Renal cortical epithelial cell (primary cell): ENCODE measurements at places on chromosomes 6 and 20. TPM values are rescaled to one million over a fixed set of nuclear protein-coding genes. Genes with fewer than 3 reads are reported as not detected.

DNA sequence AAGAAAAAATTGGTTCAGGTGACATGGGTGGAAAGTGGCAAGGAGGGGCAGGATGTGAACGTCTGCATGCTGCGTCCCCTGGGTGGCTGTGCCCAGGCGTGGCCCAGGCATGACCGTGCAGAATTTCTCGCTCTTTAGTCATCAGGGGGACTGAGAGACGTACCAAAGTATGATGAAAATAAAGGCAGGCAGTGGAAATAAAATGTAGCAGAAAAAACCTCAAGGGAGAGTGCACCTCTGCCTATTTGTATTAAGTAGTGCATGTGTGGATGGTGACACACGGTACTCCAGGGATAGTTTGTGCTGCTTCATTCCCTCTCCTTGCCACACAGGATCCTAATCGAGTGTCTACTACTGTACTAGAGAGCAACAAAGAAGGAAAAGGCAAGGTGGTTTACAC lies 81.1 kb downstream of the ATP9A start:
- DNase-seq = peak; percentile 56

GRCh38 chr20:59786801-59787537 lies 146.5 kb downstream of the SYCP2 start:
- DNase-seq = no peak

The VSTM2L gene
- 8.0 and 12.7 TPM in 2 replicates for total RNA-seq

DNA sequence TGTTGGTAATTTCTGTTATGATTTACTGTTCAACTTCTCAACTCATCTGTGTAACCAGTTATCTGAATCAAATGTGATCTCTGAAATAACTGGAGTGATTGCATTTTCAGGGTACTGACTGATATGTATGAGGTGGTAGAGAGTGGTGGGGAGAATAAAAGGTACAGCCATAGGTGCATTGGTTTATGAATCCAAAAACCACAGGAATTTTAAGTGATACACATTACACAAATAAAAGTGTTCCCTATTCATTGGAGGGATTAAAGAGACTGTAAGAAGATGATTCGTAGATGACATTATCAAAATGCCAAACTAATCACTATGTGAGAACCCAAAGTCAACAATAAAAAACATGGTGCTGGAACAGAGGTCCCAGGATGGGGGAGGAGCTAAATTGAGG lies 158.7 kb upstream of the RSPO3 start:
- DNase-seq = peak; percentile 11

GRCh38 chr20:24879875-24880274 lies 69.2 kb upstream of the CST7 start:
- DNase-seq = no peak

The PROCR gene
- 31.5 and 76.4 TPM in 2 replicates for total RNA-seq

GRCh38 chr20:45833883-45834796 lies 541 bp downstream of the SNX21 start:
- peak; percentile 23 for DNase-seq

DNA sequence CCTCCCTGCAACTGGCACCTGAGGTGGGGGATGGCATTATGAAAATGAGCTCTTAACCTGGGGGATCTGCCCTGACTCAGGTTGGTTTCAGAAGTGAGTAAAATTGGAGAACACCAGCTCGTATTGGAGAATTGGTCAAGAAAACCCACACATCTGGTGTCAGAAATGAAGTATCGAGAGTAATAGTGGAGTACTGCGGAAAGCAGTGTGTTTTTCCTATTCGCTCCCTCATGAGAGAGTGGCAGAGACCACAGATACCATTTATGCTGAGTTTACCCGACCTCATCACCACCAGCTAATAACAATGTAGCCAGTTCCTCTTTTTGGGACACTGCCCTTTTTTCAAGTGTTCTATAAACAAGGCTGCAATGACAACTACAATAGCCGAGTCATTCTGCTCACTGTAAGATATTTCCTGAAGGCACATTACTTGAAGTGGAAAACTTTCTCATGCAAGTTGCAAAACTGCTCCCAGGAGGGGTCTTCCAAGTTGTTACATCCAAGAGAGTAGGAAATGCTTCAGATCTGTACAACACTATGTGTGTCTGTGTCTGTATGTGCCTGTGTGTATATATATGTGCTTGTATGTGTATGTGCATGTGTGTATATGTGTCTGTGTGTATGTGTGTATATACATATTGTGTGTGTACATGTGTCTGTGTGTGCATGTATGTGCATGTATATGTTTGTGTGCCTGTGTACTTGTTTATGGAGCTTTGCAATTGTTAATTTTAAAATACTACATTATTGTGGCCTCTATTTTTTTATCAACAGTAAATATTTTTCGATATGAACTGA lies 106.0 kb upstream of the CST7 start:
- DNase-seq = peak; percentile 19

- DNase-seq = no peak
These were observed 96.2 kb downstream of the GRM4 start for GRCh38 chr6:34049395-34050342.

The PLCB1 gene
- 0.17 and 2.0 TPM in 2 replicates for total RNA-seq

The MAK gene
- 0.10 and 0.17 TPM in 2 replicates for total RNA-seq

DNA sequence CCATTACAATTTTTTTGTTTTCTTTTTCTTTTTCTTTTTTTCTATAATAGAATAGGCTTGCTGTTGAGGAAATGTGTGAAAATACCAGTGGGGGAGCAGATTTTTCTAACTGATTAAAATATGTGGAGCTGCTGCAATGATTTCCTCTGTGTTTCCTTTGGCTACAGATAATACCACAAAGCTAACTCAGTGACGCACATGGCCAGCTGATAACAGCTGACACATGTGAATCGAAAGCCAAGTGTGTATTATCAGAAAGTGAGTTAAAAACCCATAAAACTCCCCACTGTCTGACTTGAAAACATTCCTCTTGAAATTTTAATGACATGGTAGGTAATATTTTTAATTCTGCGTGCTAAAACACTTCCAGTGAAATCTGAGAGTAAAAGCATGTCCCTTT lies 70.8 kb upstream of the AHI1 start:
- DNase-seq = no peak

DNA sequence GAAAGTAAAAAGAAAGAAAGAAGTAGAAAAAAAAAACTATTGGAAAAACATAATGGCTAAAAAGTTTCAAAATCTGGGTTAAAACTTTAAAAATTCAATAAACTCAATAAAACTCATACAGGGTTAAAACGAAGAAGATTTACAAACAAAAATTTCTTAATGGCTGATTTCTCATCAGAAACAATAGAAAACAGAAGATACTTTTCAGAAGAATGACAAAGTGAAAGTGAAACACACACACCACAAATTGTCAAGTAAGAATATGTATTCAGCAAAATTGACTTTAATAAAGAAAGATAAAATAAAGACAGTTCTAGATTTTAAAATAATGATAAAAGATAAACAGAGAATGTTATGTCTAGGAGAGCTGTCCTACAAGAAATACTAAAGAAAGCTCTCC lies 618.9 kb upstream of the GJE1 start:
- peak; percentile 17 for DNase-seq

DNA sequence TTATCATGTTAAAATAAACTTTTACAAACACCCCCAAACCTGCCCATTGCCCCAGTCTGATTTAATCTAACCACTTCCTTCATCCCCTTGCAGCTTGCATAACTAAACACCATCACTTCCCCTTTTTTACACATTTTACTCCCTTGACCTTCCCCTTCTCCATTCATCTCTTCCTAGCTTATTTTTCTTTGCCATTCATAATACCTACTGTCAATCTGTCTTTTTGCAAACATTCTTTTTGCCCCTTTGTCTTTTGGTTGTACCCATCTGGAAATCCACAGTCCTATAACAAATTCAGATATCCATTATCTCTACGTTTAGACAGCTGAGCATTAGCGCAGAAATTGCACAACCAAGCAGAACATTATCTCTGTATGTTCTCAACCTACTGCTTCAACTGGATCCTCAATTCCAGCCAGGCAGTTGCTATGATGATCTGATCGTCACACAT lies 51.2 kb downstream of the C6orf52 start:
- DNase-seq = no peak

DNA sequence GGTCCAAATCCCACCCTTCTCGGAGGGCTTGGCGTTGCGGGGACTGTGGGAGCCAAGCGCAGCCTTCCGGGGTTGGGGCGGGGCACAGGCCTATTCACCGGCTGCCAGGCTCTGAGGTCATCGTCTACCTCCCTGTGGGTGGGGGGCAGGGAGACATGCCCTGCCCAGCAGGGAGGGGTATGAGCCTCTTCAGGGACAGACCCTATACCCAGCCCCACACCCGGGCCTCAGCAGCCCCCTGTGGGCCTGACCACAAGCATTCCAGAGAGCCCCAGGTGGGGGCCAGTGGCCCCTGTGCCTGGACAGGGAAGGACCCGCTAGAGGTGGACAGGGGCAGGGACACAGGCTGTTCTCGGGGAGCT lies 11.6 kb downstream of the LAMA5 start:
- DNase-seq = no peak

The ZKSCAN3 gene
- 3.6 and 11.3 TPM in 2 replicates for total RNA-seq

The KHDRBS2 gene
- total RNA-seq = not detected in 2 replicates

- peak; percentile 29 for DNase-seq
These were observed 529 bp upstream of the ENPP4 start for GRCh38 chr6:46129291-46129628.

DNA sequence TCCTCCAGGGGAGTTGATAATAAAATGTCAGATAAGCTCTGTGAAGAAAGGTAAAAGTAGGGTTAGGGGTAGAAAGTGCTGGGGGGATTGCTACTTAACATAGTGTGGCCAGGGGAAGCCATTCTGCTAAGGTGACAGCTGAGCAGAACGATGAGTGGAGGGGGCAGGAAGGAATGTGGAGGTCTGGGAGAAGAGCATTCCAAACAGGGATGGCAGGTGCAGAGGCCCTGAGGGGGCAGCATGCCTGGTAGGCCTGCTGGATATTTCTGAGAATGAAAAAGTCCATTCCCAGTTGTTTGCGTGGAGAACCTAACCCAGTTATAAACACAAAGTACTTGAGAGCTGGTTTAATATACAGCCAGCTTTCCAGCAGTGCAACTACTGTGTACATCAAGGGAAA lies 9.3 kb downstream of the GFRA4 start:
- DNase-seq = no peak

- DNase-seq = no peak
These were observed 48.9 kb downstream of the ALDH5A1 start for GRCh38 chr6:24543683-24544082.

DNA sequence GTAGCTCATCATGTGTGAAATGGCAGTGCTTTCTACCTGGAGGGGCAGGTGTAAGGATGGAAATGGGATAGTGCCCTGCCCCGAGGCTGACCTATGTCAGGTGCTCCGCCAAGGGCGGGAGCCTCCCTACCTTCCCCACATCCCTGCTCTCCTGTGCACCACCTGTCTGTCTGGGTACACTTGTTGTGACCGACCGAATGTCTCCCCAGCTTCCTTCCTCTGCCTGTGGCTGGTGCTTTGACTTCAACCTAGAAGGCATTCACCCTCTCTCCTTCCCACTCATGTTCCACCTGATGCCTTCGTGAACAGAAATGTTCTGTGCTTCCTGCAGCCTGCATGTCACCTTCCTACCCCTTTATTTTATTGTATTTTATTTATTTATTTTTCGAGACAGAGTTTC lies 114.8 kb downstream of the SCML4 start:
- no peak for DNase-seq

GRCh38 chr6:137013738-137014602 lies 30.8 kb downstream of the IL20RA start:
- DNase-seq = peak; percentile 52

GRCh38 chr20:47576516-47577033 lies 74.9 kb downstream of the NCOA3 start:
- peak; percentile 95 for DNase-seq

- no peak for DNase-seq
These were observed 124.9 kb upstream of the MAFB start for GRCh38 chr20:40813708-40814630.

DNA sequence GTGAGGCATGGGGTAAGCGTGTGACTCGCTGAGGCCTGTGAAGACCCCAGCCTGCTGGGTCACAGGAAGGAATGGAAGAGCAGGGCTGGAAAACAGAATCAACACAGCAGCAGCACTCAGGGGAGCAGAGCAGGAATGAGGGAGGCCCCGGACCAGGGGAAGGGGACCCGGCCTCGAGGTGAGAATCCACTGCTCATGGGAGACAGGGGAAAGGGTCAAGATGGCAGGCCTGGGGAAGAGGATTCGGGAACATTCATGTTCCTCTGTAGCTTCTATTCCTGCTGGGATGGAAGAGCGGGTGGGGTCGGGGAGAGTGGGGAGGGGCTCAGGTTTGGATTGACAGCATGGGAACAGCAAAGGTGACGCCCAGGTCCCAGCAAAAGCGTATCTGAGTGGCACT lies 59.4 kb downstream of the NPEPL1 start:
- no peak for DNase-seq

DNA sequence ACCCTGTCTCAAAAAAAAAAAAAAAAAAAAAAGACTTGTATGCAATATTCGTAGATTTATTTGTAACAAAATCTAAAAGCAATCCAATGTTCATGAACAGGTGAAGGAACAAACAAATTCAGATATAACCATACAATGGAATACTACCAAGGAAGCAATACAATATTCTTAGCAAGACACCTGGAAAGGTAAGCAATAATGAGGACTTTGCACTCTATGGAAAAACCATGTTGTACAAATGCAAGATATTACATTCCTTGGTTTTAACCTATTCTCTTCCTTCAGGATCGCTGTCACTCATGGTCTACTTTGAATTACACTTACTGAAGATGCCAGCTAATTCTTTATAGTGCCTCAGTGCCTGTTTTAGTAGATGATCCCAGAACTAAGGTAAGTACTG lies 14.7 kb upstream of the ADGRF1 start:
- DNase-seq = no peak

GRCh38 chr6:169342710-169343109 lies 89.1 kb upstream of the THBS2 start:
- DNase-seq = no peak

GRCh38 chr6:38715016-38715689 lies at the start of gene DNAH8:
Gene DNAH8, plus strand, starts transcription at chr6:38715311. Its CDS starts 7,499 bp downstream, at chr6:38722810.
- DNase-seq = peak; percentile 7

The SEL1L2 gene
- total RNA-seq = not detected in 2 replicates

- peak; percentile 92 for DNase-seq
These were observed 8.9 kb downstream of the ATXN1 start for GRCh38 chr6:16752206-16752866.

The TRPC4AP gene
- 82.0 and 93.3 TPM in 2 replicates for total RNA-seq

- no peak for DNase-seq
These were observed 61.3 kb downstream of the TNFRSF21 start for GRCh38 chr6:47248446-47248845.

The FRK gene
- total RNA-seq = 21.7 and 44.4 TPM in 2 replicates

DNA sequence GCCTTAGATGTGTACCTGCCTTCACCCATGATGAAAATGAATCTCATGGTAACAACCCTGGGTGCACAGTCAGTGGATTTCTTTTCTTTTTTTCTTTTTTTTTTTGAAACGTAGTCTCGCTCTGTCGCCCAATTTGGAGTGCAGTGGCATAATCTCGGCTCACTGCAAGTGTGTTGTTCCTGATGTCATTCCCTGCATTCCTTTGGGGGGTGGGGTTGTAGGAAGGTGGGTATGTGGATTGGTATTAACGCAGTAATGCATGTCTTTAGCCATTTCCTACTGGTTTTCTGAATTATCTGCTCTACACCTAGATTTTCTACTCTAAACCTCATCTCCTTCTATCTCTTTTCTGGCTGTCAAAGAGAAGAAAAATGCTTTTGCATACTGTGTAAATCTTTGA lies 146.6 kb downstream of the RNF144B start:
- DNase-seq = peak; percentile 17

GRCh38 chr20:50052550-50053361 lies 60.2 kb downstream of the UBE2V1 start:
- no peak for DNase-seq
